Cardiac ventricle fibroblast (primary cell): ENCODE measurements at places on chromosomes 7 and 10. TPM values are rescaled to one million over a fixed set of nuclear protein-coding genes. Genes with fewer than 3 reads are reported as not detected.

The ASAH2B gene
- 2.2 and 6.6 TPM in 2 replicates for total RNA-seq

The PLCE1 gene
- total RNA-seq = 4.2 and 4.9 TPM in 2 replicates

The SPDYE16 gene
- total RNA-seq = 0.75 TPM in 1 of 2 replicates, not detected in the other

The RBM17 gene
- total RNA-seq = 27.2 and 30.0 TPM in 2 replicates

The CNTNAP2 gene
- 0.05 and 0.31 TPM in 2 replicates for total RNA-seq

The ARL4A gene
- total RNA-seq = 9.7 and 14.5 TPM in 2 replicates

The TSPAN33 gene
- 0.15 TPM in 1 of 2 replicates, not detected in the other for total RNA-seq

The FZD8 gene
- total RNA-seq = 2.4 TPM in 2 replicates

The CALHM1 gene
- not detected in 2 replicates for total RNA-seq

The CTNNA3 gene
- total RNA-seq = not detected in 2 replicates

The HOXA1 gene
- total RNA-seq = not detected in 2 replicates

The CYP2W1 gene
- total RNA-seq = not detected in 2 replicates

The GFRA1 gene
- 0.19 and 0.68 TPM in 2 replicates for total RNA-seq

The TMEM26 gene
- 0.54 and 0.94 TPM in 2 replicates for total RNA-seq

The FKBP14 gene
- total RNA-seq = 23.2 and 28.3 TPM in 2 replicates

The PRKAR2B gene
- 9.3 and 11.1 TPM in 2 replicates for total RNA-seq

The SPAM1 gene
- not detected in 2 replicates for total RNA-seq

The RRP12 gene
- 13.1 and 23.2 TPM in 2 replicates for total RNA-seq

The MSS51 gene
- total RNA-seq = 0.68 and 0.94 TPM in 2 replicates

The SFR1 gene
- 5.8 and 6.6 TPM in 2 replicates for total RNA-seq

The SORCS1 gene
- total RNA-seq = not detected in 2 replicates

The CHAT gene
- not detected in 2 replicates for total RNA-seq

The SYCE1 gene
- total RNA-seq = 0.05 TPM in 1 of 2 replicates, not detected in the other

The C7orf57 gene
- total RNA-seq = not detected in 2 replicates

The SCIN gene
- not detected in 2 replicates for total RNA-seq

The BZW2 gene
- total RNA-seq = 63.0 and 78.5 TPM in 2 replicates

The OPALIN gene
- not detected in 2 replicates for total RNA-seq

The ACBD7 gene
- total RNA-seq = 2.2 TPM in 1 of 2 replicates, not detected in the other

The NUDT13 gene
- total RNA-seq = 1.0 and 1.7 TPM in 2 replicates

The CHN2 gene
- 0.37 and 0.93 TPM in 2 replicates for total RNA-seq

The OR9A2 gene
- not detected in 2 replicates for total RNA-seq

The TLL2 gene
- 0.44 and 0.98 TPM in 2 replicates for total RNA-seq

The IDI2 gene
- not detected in 2 replicates for total RNA-seq

The COBL gene
- total RNA-seq = 0.06 TPM in 1 of 2 replicates, not detected in the other

The CPXM2 gene
- 0.75 and 1.7 TPM in 2 replicates for total RNA-seq

The LRGUK gene
- not detected in 2 replicates for total RNA-seq

The CALY gene
- total RNA-seq = not detected in 2 replicates

The KCNIP2 gene
- 0.20 and 0.94 TPM in 2 replicates for total RNA-seq

The NPSR1 gene
- total RNA-seq = not detected in 2 replicates

The INSYN2A gene
- under 0.01 TPM in 1 of 2 replicates, not detected in the other for total RNA-seq

The PNLIPRP1 gene
- total RNA-seq = not detected in 2 replicates

The HABP2 gene
- not detected in 2 replicates for total RNA-seq
